Activated CD8-positive, alpha-beta memory T cell treated with anti-CD3 and anti-CD28 coated beads for 1 hour (primary cell): ENCODE measurements at places on chromosomes 11 and 22.

DNA sequence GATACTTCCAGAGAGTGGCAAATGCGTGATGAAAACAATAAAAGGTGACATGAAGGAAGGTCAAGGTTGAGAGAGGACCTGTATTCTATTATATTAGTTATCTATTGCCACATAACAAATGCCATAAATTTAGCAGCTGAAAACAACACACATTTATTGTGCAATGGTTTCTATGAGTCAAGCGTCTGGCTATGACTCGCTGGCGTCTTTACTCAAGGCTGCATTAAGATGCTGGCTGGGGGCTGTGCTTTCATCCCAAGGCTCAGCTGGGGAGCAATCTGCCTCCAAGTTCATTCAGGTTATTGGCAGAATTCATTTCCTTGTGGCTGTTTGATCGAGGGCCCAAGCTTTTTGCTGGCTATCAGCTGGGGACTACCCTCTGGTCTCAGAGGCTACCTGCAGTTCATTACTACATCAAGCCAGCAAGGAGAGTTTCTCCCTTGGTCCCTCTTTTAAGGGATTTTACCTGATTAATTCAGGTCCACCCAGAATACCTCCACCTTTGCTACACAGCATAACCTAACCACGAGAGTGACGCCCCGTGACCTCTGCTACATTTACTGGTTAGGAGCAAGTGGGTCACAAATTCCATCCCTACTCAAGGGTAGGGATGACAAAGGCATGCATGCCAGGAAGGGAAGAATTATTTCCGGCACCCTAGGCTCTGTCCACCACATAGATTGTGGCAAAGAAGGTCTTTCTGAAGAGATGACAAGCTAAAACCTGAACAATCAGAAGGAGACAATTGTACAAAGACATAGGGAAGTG is 549.1 kb downstream of the MN1 start:
- DNase-seq, result no peak

DNA sequence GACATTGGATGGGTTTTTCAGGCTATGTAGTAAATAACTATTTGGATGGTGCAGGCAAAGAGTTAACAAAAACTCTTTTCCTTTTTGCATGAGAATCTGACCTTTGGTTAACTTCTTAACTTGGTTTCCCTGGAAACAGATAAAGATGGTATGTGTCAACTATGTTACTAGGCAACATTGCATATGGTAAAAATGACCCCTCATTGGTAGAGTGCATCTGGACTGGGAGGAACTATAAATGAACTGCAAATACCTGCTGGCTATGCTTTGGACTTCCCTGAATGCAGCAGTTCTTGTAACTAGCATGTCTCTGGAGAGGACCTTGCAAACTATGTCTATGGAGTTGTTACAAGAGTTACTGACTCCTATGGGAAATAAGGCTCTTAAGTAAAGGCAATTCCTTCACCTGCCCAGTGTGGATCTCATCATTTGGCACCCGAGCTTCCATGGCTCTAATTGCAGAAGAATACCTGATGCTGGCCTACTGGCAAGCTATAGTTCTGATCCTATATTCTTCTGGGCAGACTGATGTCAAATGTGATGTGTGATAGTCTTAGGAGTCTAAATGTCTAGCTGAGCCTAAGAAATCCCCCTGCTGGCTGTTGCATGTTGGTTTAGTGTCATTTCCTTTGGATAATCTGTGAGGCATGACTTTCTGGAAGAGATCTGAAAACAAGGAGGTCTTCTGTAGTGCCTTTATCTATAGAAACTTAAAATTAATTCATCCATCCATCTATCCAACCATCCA is 126.7 kb upstream of the MTMR2 start:
- DNase-seq, result no peak

DNA sequence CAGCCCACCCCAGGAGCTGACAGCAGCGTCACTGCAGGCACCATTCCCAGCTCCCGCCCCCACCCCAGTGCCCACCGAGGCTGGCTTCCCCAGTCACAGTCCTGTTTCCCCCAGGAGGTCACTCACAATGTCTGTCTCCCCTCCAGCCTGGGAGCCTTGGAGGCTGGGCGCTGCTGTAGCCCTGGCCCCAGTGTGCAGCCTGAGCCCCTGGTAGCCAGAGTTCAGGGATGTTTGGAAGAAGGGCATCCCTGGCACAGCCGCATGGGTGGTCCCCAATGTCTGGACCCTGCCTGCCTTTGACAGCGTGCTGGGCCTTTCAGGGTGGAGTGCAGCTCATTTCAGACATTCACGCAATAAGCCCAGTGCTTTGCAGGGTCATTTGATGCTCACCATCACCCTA is 4.3 kb downstream of the CAPN5 start:
- no peak for DNase-seq

GRCh38 chr11:126857860-126858808 is 142.4 kb downstream of the KIRREL3 start:
- no peak for DNase-seq

DNA sequence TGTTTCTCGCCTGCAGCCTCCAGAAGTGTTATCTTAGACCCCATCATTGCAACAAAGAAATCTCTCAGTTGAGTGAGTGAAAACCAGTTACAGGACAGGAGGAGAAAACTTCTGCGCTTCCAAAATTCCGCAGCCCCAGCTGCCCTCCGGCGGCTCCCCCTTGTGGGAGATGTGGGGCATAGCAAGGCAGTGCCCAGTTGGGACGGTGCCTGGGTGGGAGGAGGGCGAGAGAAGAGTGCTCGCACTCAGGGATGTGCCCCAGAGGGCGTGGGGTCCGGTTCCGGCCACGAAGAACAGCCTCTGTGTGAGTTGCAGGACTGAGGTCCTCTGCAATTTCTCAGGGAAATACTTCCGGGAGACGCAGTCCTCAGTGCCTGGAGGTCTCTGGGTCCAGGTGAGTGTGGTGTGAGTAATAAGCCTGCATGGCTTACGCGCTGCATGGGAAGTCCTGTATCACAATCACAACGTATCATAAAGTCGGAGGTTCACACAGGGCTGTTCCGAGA is 87.0 kb upstream of the BLID start:
- DNase-seq, result no peak

DNA sequence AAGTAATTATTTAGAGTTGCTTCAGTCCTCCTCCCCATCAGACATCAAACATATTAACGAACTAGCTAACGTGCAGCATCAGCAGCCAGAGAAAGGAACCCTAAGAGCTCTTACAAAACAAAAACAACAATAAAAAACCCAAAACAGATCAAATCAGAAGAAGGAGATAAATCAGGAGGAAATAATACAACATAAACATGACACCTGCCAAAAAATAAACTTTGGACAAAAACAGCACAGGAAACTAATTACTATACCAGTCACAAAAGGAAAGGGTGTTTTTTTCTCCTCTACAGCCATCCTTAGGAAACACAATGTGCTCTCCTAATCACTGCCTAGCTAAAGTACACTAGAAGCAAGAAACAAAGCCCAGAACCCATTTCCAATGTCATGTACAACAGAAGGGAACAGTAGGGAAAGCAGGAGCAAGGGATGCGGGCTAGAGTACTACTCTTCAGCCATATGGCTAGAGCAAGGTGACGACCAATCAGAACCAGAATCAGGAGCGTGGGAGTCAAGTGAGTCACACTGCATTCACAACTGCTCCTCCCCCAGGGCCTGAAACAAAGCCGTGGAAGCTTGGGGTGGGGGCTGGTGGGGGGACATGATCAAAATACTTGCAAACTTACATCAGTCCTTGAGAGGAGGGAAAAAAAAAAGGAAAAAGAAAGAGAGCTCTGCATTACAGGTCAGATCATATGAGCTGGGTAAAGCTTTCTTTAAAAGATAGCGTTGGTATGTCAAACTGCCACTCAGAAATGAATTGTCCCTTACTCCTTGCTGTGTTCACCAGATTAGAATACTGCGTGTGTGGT is 60.4 kb downstream of the LARGE2 start:
- no peak for DNase-seq

DNA sequence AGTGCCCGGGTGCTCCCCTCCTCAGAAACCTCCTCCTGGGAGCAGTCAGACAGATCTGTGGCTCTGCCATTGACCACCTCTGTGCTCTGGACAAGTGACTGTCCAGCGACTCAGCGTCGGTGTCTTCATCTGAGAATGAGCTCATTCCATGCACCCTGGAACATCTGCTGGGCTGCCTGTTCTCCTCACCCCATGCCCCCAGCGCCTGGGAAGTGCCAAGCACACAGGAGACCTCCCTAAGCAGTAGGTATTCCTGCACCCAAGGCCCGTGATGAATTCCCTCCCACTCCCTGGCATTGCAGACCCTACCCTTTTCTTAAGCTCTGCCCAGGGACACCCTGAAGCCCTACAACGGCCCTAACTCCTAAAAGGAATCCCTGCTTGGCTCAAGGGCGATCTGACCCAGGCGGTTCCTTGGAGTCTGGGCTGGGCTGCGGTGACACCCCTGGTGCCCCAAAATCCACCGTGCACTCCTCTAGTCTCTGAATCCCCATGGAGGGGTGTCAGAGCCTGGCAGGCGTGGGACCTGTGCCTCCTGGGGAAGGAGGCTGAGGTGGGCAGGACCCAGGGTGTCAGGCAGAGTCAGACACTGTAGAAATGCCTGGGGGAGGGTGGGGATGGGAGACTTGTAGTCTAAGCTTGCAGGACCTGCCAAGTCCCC is 92.0 kb downstream of the CEP164 start:
- DNase-seq, result no peak

GRCh38 chr11:68049509-68050370 is 10.9 kb downstream of the TCIRG1 start:
- DNase-seq, result no peak

DNA sequence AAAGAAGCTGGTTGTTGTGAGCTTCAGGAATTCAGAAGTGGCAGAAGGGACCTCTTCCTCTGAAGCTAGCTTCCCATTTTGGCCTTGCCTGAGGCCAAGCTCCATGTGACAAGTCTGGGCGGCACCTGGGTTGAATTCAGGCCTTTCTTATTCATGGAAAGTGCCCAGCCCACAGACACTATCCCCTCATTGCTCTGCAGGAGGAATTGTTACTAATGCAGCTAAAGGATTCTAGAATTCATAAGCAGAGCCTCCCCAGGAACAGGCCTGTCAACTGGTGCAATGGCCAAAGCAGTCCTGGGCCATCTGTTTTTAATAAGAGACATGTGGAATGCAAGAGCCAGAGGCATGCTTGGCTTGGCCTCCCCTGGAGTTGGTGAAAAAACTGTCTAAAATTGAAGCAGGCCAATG is 71.4 kb downstream of the SLC1A2 start:
- DNase-seq, result no peak

DNA sequence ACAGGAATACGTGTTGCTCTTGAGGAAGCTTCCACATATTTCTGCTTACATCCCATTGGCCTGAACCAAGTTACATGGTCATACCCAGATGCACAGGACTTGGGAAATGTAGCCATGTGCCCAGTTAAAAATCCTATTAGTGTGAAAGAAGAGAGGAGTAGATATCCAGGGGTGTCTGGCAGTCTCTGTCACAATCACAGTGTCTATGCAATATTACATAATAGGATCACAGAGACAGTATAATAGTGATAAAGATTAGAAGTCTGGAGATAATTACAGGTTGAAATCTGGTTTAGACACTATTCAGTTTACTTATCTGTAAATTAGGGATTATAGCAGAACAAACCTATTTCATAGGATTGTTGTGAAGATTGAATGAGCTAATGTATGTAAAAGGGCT is 62.6 kb upstream of the SLC6A5 start:
- no peak for DNase-seq

- no peak for DNase-seq
Observed at GRCh38 chr11:97009613-97010012, 619.8 kb downstream of the JRKL start.

DNA sequence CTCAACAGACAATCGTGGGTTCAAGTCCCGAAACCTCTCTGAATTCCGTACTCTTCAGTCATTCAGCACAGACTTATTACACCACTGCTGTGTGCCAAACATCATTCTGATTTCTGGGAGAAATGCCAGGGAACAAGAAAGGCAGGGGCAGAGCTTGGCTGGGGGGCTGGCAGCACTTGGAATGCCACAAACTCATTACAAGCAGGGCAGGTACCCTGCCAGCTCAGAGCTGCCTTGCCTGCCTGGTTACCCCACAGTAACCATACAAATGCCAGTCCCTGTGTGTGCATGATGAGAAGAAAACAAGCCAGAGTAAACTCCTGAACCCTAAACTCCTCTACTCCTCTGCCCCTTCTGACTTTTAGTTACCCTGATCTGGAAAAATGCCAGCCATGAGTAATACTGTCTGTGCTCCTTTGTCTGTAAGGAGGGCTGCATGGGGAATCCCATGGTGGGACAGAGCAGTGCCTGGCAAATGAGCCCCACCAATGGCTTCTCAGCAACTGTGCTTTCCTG is 6.9 kb upstream of the RAD9A start:
- DNase-seq, result no peak

DNA sequence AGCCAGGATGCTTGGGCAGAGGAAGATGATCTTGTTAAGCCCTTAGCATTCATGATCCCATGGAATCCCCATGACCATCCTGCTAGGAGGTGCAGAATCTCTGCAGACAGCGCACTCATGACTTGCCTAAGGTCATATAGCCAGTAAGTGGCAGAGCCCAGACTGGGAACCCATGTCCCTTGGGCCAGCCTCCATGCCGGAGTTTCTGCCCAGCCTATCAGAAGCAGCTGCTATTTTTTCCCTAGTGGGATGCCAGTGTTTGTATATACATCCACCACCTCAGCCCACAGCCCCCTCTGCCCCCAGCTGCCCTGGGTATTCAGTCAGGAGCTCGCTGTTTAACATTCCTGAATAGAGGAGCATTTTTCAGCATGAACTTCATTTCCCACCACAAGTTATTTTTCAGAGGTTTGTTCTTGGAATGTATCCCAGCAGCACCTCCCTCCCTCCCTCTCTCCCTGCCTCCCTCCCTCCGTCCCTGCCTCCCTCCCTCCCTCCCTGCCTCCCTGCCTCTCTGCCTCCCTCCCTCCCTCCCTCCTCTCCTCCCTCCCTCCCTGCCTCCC is 34.4 kb upstream of the SUSD2 start:
- no peak for DNase-seq

DNA sequence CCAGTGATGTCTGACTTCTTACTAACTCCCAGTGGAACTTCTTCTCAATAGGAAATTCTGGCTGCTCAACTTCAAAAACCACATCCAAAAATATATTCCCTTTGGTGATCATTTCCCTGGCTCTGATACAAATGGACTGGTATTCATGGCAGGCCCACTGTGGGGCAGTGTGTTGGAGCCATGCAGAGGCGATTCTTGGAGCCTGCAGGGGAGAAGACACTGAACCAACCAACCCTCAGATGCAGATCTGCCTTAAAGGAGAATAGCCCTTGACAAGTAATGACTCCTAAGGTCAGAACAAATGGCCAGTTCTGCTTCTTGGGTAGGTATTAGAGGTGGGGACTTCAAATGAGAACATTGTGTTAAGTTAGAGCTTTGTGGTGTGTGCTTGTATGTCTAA is 12.2 kb downstream of the OR4D9 start:
- no peak for DNase-seq

- DNase-seq, result no peak
Observed at GRCh38 chr11:100543386-100543785, 143.7 kb upstream of the ARHGAP42 start.

- no peak for DNase-seq
Observed at GRCh38 chr11:119469506-119469905, 46.5 kb upstream of the THY1 start.

- DNase-seq, result no peak
Observed at GRCh38 chr11:17742019-17742418, 7.4 kb downstream of the KCNC1 start.

GRCh38 chr22:46088541-46089311 is 61.6 kb upstream of the PPARA start:
- DNase-seq, result no peak

- DNase-seq, result no peak
Observed at GRCh38 chr11:74141241-74141695, 29.5 kb downstream of the C2CD3 start.
